ENCODE measurements at places on chromosomes 11 and 22. TPM values are rescaled to one million over a fixed set of nuclear protein-coding genes. Genes with fewer than 3 reads are reported as not detected.
A peak's percentile ranks its signal among the peaks of the same experiment; 100 is the strongest.

GRCh38 chr11:125701858-125702621 lies 21.4 kb upstream of the ACRV1 start:
- peaks cover 11% of the 10 kb centered on the region for H3K27me3 ChIP-seq
- no peaks in the 10 kb centered on the region for H3K36me3 ChIP-seq
- H3K27ac ChIP-seq, result no peak overlapping the region
- no peak for DNase-seq
- no peaks in the 10 kb centered on the region for H3K4me1 ChIP-seq

- peaks cover 2% of the 10 kb centered on the region for H3K27me3 ChIP-seq
- no peak overlapping the region for H3K27ac ChIP-seq
- H3K4me1 ChIP-seq, result no peaks in the 10 kb centered on the region
- no peak for DNase-seq
- H3K4me3 ChIP-seq, result no peak overlapping the region
These were observed 2.6 kb downstream of the OR51G2 start for GRCh38 chr11:4916581-4916980.

DNA sequence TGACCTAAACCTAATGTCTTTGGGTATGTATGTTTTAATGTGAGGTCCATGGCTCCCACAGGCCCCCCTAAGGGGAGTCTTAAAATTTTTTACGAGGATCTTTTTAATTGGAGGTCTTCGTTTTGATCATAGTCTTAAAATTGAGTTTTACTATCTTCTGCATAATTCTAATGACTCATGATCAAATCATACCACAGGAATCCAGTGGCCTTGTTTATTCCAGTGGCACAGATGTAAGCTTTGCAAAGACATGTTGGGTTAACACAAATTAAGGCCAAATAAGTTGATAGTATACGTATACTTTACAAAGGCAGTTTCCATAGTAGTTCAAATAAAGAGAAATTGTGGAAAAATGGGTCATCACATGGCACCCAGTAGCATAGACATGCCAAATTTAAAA lies 33.9 kb upstream of the FJX1 start:
- peak overlapping the region; percentile 70 for H3K4me3 ChIP-seq
- no peaks in the 10 kb centered on the region for H3K36me3 ChIP-seq
- peak; percentile 82 for DNase-seq

DNA sequence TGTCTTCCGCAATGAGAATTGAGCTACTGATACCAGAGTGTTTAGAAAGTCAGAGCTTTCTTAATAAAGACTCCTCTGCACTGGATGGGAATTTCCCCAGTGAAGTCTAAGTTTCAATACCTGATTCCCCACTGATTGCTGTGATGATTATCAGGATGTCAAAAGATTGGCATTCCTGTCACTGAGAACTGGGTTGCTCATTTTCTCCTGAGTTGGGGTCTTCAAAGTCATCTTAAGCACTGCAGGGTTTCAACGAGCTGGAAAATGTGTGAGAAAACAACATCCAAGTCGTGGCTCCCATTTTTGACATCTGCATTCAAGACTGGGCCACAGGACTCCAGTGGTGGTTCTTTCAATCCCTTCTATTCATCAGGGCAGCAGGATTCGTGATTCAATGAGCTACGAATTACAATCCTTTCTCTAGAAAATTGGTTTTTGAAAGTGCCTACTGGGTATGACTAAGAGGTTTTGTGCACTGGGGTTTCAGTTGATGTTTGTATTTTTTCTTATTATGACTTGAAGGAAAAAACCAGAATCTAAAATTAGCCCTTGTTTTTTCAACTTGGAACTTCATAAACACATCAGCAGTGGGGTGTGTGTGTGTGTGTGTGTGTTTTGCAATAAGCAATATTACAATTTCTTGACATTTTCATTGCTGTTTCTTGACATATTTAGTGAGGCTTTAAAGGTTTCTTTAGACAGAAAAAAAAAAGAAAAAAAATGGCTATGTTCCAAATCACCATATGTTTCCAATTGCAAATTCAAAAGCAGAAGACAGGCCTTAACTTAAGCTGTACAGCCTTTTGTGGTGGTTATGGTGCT lies 233.0 kb downstream of the FAM76B start:
- no peaks in the 10 kb centered on the region for H3K36me3 ChIP-seq
- no peaks in the 10 kb centered on the region for H3K4me1 ChIP-seq
- no peaks in the 10 kb centered on the region for H3K27me3 ChIP-seq
- DNase-seq, result no peak
- H3K4me3 ChIP-seq, result no peak overlapping the region

DNA sequence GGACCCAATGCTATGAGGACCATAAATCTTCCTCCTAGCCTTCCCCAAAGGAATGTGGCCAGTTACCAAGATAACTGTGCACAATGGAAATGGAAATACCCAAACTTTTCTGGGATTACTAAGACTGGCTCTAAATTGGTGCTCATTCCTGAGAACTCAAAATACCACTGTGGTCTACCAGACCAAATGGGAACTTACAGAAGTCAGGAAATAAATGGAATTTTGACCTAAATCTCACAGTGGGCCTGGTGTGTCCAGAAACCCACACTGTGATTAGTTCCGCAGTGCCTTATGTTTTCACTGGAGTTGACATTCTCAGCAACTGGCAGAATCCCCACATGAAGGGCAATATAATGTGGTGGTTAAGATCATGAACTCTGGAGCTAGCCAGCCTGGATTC lies 99.4 kb upstream of the ZC3H12C start:
- no peak overlapping the region for H3K27ac ChIP-seq
- H3K4me3 ChIP-seq, result no peak overlapping the region
- no peaks in the 10 kb centered on the region for H3K36me3 ChIP-seq

DNA sequence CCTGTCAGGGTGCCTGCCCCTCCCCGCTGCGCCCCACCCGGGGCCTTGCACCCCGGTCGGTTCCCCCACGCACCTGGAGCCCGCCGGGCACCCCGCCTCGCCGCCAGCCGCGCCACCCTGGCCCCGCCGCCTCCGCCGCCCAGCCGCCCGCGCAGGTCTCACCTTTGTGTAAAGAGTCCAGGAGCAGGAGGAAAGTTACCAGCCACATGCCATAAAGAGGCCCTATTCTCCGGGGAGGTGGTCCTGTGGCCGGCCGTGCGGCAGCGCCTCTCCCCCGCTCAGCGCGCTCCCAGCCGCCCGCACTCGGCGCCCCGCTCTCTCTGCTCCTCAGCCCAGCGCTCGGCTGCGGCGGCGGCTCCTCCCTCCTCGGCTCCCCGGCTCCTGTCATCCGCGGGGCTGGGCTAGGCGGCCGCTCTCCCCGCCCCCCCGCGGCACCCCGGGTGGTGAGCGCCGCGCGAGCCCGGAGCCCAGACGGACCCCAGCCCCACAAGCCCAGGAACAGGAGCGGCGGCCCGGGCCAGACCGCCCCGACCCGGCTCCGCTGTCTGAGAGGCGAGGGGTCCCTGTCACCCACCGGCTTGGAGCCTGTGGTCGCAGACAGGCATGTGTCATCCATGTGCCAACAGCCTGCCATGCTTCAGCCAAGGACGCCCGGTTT lies at the start of gene DSCAML1:
Gene DSCAML1, minus strand, starts transcription at position 345 of the 658 bp plus-strand sequence. Its CDS starts 137 bp downstream, at position 208.
- H3K27me3 ChIP-seq, result peaks cover 43% of the 10 kb centered on the region
- no peaks in the 10 kb centered on the region for H3K36me3 ChIP-seq
- no peak within 1 kb of the TSS for H3K27ac ChIP-seq
- H3K4me3 ChIP-seq, result no peak within 1 kb of the TSS
- no peak for DNase-seq

GRCh38 chr11:74720596-74721478 lies 10.4 kb downstream of the CHRDL2 start:
- no peak for DNase-seq
- peaks cover 23% of the 10 kb centered on the region for H3K27me3 ChIP-seq
- peaks cover 6% of the 10 kb centered on the region for H3K4me1 ChIP-seq
- no peak overlapping the region for H3K4me3 ChIP-seq
- no peak overlapping the region for H3K27ac ChIP-seq

Gene MS4A4A
- not detected for total RNA-seq

Measured in HFFc6 (cell line).